ENCODE measurements at places on chromosomes 5 and 9.

DNA sequence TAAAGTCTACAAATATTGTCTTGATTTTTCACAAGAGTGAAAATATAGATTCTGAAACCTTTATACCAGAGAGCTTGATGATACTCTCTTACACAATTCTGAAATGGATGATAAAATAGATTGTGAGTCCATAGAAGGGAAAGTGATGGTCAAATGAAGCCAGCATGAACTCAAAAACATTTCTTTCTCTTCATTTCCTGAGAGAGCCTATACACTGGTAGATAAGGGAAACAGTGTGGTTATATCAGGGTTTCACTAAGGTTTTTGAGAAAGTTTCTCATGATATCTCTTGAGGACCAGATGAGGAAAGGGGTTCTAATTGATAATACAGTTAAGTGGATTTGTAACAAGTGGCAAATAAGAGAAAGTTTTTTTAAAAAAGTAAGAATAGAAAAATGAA lies 254.1 kb downstream of the PJA2 start:
- DNase-seq = no peak

DNA sequence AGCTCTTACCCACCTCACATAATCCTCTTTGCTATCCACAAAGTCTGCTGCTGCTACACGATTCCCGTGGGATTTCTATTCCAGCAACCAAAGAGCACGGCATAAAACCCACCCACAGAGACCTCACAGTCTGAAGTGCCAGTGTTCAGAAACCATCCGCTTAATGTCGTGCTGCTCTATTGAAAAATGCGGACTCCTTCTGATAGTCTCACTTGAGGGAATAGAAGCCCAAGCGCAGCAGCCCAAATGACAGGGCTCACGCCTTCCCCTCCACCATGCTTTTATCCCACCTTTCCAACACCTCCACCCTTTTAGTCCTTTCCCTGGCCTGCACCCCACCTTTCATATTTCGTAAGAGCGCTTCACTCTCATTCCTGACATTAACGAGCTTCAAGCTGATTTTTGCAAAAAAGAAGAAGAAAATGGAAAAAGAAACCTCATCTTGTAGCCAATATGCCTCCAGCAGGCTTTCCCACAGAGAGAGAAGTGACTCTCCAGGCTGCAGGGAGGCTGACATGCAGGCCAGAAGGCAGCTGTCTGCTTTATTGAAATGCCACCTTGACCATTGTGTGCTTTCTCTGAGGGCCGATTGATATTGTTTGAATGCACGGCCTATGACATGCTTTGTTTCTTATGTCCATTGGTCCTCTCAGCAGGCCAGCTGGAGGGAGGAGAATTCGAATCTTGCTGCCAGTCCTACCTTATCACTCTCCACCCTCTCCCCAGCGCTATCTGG lies 70.6 kb upstream of the PCSK1 start:
- DNase-seq = no peak

- no peak for DNase-seq
Measured at GRCh38 chr5:94473936-94474335, 144.5 kb downstream of the KIAA0825 start.

DNA sequence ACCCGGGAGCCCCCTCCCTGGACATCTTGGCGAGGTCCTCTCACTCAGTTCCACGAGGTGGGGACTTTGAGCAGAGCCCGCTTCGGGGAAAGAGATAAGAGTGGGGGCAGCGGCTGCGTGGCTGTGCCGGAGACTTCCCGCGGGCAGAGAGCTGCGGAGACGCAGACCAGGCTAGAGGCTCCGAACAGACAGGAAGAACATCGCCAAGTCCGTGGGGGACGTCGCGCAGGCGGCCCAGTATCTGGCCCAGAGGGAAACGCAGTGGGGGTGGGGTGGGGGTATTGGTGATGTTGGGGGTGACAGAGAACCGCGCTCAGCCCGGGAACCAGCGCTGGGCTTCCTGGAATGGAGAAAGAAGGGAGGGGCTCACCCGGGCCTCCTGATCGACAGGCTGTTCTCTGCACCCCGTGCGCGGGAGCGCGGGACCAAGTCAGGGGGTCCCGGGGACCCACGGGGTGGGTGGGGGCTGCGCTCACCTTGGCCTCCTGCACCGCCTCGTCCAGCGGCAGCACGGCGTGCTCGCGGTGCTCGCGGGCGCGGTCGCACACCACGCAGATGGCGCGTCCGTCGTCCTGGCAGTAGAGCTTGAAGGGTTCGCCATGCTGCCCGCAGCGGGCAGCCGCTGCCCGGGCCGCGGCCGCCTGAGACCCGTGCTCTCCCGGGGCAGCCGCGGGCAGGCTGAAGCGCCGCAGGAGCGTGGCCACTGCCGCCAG lies 727 bp downstream of the TRIM7 start:
- DNase-seq = no peak

DNA sequence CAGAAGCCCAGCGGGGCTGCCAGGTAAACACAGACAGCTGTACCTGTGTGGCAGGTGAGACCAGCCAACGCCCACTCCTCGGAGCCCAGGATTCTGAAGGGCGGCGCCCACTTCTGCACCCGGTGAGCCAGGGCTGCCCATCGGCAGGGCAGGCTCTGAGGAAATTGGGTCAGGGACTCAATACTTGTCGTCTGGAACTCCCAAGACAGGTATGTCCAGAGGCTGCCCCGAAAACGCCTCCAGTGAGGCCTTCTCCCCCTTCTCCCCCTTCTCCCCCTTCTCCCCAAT lies 19.8 kb downstream of the GLT6D1 start:
- DNase-seq = no peak

DNA sequence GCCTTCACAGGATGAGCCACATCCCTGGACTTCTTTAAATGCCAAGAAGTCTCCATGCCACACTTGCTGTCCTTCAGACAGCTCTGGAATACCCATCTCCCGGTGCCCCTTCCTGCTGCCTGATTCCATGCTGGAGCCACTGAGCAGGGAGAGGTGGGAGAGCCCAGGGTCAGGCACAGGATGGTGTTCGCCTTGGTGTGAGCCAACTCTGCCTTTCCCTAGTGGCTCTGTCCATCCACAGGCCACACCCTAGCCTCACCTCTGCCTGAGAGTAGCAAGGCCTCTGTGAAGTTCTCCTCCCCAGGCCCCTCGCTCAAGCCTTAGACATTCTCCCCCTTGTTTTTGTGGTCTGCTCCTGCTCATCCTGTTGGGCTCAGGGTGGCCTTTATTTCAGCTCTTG lies 54.2 kb upstream of the ANGPTL2 start:
- no peak for DNase-seq

DNA sequence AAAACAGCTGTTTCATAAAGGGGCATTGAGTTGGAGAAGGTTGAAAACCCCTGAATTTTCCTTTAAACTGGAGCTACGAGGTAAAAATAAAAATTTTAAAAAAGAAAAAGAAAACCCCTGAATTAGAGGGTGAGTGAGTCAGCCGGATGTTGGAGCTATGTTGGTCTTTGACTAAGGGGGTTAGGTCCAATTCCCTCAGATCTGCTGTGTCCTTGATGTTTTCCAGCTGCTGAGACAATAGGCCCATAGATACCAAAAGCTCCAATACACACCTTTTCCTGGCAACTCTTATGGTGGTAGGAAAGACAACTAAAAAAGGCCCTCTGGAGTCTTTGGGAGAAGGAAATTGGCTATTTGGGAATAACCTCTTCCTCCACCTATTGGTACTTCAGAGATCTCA lies 79.4 kb upstream of the SAP30L start:
- no peak for DNase-seq

GRCh38 chr9:93566408-93567270 lies 9.7 kb upstream of the PHF2 start:
- DNase-seq = peak; percentile 99

DNA sequence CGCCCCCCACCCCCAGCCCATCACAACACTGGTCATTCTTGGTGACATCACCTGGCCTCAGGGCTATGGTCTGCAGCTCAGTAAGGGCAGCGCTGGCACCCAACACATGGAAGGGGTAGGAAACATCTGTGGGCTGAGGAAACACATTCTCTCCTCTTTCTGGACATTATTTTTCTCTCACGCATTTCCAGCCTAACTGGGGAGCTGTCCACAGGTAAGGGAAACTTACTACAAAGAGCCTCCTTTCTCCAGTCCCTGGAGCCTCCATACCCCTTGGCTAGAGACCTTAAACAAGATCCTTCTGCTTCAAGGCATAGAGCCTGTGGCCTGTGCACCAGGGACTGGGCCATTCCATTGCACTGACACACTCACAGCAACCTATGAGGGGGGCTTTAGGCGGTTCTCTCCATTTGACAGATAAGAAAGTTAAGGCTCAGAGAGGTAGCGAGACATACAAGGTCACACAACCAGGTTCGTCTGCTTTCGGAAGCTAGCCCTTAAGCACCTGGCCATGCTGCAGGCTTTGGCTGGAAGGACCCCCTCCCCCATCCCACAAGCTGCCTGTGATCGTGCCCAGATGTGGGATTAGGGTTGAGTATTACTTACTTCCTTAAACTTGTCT lies 40.7 kb downstream of the CXXC5 start:
- no peak for DNase-seq

All from CD8-positive, alpha-beta memory T cell (primary cell).